ENCODE measurements at places on chromosomes 7 and 10.

- no peak for DNase-seq
These were observed 14.9 kb downstream of the AFAP1L2 start for GRCh38 chr10:114389426-114389825.

- no peak for DNase-seq
These were observed 32.6 kb upstream of the PDK4 start for GRCh38 chr7:95628831-95629439.

- DNase-seq, result no peak
These were observed 25.9 kb upstream of the PTPRN2 start for GRCh38 chr7:158613481-158613880.

DNA sequence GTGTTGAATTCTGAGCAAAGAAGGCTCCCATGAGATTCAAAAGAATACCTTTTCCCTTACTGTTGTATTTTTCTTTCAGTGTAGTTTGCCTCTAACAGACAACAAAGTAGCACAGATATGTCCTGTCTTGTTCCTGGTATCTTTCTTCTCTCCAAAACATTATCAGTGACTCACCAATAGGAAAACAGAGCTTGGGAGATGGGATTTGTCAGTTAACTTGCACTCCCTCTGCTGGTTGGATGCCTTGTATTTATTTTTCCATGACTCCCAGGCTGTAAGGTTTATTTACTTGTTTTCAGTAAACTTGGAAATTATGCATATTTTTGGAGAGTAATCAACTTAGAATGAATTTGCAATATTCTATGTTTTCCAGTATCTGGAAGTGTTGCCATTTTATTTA, 129.7 kb downstream of the SAMD9 start:
- DNase-seq, result no peak

- DNase-seq, result no peak
These were observed 47.8 kb downstream of the BRI3 start for GRCh38 chr7:98329100-98329790.

- DNase-seq, result no peak
These were observed 3.4 kb downstream of the EVX1 start for GRCh38 chr7:27245798-27246691.

- no peak for DNase-seq
These were observed 84.4 kb upstream of the NOBOX start for GRCh38 chr7:144487901-144488300.

Data from CD14-positive monocyte (primary cell).